NCI-H748 treated with DMSO at 0.1 percent for 48 hours (cell line): ENCODE measurements at places on chromosomes 7 and 10.

DNA sequence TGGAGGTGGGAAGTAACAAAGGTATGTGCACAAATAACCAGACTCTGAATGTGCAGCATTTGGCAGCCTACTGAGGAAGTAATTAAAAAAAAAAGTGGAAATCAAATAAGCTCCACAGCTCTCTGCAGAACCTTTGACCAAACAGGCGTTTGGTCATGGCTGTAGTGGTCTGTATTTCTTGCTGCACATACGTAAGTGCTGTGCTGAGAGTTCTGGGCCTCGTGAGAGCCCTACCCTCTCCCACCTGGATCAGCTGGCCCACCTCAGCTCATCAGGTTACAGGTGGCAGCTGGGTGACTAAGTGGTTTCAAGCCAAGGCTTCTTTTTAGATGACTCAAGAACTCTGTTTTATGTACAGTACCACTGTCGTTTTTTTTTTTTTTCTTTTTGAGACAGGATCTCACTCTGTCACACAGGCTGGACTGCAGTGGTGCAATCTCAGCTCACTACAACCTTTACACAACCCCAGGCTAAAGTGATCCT is 178.2 kb upstream of the KLF6 start:
- no peak for DNase-seq

GRCh38 chr7:144102041-144102440 is 7.3 kb upstream of the OR2A2 start:
- no peak for DNase-seq

- DNase-seq, result no peak
Measured at GRCh38 chr10:98417973-98418664, 3.1 kb upstream of the PYROXD2 start.

GRCh38 chr10:133390597-133391248 is 3.2 kb upstream of the MTG1 start:
- no peak for DNase-seq

GRCh38 chr7:157616426-157616825 is 279.6 kb downstream of the DNAJB6 start:
- no peak for DNase-seq

- DNase-seq, result no peak
Measured at GRCh38 chr10:77398558-77398957, 239.1 kb downstream of the KCNMA1 start.

- DNase-seq, result no peak
Measured at GRCh38 chr10:122207596-122207995, 63.5 kb upstream of the BTBD16 start.

- peak; percentile 35 for DNase-seq
Measured at GRCh38 chr7:29113384-29114102, 32.8 kb downstream of the CPVL start.

- no peak for DNase-seq
Measured at GRCh38 chr7:156307193-156307592, 333.4 kb upstream of the RNF32 start.

DNA sequence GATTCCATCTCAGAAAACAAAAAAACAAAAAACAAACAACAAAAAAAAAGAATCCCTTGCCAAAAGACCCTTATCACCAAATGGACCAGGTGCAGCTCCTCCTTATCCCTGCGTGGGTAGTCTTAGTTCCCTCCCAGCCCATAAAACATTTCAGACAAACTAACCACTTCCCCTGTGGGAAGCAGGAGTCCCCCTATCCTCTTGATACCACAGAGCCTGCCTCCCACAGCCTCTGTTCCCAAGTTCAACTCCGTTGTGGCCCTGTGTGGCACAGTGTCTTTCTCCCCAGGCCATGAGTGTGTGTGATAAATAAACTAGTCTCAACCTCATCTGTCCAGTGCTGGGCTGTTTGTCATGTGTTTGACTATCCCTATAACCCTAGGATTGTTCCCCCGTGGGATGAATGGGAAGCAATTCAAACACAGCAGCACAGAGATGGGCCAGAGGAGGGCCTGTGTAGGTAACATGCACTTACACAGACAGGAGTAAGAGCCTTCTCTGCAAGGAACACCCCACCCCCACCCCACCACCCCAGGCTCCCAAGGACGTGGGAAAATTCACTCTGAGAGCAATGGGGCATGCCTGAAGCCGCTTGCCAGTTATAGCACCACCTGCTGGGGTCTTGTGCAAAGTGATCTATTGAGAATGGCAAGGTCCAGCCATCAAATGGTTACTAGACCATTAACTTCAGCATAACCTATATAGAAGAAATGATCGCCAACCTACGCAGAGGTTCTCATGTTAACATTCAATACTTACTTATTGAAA is 147.1 kb upstream of the GHITM start:
- peak; percentile 3 for DNase-seq

GRCh38 chr10:113560071-113560470 is 7.2 kb downstream of the HABP2 start:
- no peak for DNase-seq

- DNase-seq, result no peak
Measured at GRCh38 chr10:128751284-128751683, 625.1 kb upstream of the MKI67 start.

- DNase-seq, result peak; percentile 40
Measured at GRCh38 chr10:28722065-28722803, 44.9 kb downstream of the BAMBI start.

- no peak for DNase-seq
Measured at GRCh38 chr7:107658467-107658866, 2.2 kb upstream of the SLC26A4 start.

DNA sequence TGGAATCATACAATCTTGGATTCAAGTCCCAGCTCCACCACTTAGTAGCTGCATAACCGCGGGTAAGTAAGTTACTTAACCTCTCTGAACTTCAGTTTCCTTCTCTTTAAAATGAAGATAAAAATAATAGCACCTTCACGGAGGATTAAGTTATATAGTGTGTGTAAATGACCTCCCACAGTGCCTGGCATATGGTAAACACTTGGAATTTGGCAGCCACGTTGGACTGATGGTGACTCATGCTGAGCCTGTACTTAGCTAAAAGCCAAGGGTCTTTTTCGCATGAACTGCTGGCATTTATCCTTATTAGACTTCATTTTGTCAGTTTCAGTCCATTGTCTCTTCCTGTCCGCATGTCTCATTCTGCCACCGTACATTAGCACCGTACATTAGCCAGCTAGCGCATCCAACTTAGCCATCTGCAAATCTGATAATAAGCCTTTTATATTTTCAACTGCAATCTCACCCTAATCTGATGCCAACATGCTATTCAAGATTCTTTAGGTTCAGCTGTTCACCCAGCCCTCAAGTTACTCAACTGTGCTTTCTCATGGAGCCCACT is 11.2 kb downstream of the SLC13A4 start:
- DNase-seq, result peak; percentile 18

- peak; percentile 60 for DNase-seq
Measured at GRCh38 chr10:72638586-72639440, 12.9 kb upstream of the MICU1 start.

GRCh38 chr10:6089334-6090219 is 743 bp downstream of the RBM17 start:
- DNase-seq, result no peak

DNA sequence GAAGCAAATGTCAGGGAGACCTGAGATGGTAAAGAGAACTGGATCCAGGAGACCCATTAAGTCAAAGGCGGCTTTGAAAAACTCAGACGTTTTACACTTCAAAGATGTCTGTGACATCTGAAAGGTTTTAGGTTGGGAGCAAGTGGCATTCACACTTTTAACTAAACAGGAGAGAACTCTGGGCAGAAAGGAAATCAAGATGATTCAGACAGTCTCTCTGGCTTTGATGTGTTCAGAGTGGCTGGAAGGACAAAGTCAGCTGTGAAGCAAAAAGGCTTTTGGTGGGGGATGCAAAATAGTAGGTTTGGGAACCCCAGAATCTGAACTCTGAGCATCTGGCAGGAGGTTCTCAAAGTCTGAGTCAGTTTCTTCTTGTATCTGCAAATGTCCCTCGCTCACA is 66.6 kb downstream of the PRKCQ start:
- no peak for DNase-seq

GRCh38 chr7:158062661-158063060 is 525.0 kb downstream of the PTPRN2 start:
- DNase-seq, result no peak

DNA sequence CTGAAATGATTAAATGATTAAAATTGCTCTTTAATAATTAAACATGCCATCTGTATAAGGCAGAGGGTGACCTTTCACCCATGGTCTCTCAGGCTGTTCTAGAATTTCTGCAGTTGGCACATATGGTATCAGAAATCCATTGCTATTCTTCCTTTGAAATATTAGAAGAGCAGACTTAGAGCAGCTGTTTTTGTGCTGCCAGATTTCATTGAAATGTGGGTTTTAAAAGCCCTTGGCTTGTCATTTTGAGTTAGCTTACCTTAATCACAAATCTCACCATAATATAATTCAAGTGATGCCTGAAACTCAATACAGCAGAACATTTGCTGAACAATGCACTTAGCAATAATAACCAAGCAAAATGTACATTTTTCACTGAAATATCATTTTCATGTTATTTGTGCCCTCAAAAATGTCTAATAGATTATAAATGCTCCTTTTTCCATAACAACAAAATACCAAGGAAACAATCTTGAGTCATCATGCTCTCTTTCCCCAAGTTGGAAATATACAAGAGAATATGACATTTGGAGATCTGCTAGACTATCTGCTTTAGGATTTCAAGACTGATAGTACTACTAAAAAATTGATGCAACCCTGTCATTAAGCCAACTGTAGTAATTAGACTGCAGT is 16.1 kb upstream of the PTTG1IP2 start:
- no peak for DNase-seq

DNA sequence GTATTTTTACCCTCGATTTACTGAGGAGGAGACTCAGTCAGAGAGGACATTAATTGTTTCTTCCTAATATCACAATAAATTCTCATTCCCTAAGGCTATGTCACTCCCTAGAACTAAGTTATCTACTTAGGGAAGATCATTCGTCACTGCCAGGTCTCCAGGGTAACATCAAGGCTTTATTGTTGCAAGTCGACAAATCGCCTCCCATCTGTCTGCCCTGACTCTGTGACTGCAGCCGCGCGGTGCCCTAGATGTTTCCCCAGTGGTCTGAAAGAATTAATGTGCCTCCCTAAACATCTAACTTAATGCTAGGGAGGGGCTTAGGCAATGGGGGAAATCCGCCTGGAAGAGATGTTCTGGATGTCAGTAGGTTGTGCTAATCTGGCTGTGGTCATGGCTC is 558.8 kb upstream of the C7orf33 start:
- DNase-seq, result no peak

DNA sequence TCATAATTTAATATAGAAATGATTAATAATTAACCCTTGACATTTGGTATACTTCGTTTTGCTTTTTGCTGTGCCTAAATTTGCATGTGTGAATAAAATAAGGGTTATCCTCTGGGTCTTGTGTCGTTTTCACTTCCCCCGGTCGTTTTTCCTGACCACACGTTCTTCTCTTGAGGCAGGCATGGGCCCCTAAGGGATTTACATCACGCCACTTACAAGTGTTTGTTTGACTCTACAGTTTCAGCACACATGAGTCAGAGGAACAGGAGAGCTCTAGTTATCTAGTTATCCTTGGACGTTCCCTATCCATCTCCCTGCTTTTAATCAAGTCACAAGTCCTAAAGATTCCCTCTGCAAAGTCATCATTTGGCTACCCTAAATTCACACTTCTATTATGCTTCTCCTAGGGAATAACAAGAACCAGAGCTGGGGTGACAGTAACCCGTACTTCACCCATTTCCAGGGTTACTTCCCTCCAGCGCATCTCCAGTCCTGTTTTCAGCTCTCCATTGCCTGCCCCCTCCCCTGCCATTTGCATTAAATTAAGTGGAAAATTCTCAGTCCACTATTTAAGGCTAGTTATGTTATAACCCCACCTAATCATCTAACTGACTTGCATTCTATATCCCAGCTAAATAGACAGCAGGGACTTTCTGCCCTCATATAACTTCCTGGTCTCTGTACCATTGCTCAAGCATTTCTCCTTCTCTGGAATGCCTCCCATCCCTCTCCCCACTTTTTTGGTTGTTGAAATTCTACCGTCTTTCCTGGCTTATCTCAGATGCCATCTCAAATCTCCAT is 206.9 kb downstream of the PTEN start:
- no peak for DNase-seq

DNA sequence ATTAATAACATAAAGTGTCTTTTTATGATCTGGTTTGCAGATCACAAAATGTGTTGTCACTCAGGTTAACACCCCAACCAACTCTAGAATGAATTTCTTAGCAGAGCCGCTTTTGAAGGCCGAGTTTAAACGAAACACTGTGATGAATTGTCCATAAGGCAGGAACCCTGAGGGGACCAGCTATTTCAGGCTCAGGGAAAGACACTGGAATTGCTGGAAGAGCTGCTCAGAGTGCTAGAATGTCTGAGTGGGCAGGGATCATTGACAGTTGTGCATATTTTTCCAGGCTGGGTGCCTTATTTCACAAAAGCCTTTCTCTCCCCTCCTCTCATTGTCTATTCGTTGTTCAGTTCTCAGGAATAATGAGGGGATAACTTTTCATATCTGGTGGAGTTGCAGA is 68.7 kb upstream of the PRKG1 start:
- no peak for DNase-seq

GRCh38 chr10:105075031-105075430 is 433.9 kb downstream of the SORCS3 start:
- DNase-seq, result no peak

DNA sequence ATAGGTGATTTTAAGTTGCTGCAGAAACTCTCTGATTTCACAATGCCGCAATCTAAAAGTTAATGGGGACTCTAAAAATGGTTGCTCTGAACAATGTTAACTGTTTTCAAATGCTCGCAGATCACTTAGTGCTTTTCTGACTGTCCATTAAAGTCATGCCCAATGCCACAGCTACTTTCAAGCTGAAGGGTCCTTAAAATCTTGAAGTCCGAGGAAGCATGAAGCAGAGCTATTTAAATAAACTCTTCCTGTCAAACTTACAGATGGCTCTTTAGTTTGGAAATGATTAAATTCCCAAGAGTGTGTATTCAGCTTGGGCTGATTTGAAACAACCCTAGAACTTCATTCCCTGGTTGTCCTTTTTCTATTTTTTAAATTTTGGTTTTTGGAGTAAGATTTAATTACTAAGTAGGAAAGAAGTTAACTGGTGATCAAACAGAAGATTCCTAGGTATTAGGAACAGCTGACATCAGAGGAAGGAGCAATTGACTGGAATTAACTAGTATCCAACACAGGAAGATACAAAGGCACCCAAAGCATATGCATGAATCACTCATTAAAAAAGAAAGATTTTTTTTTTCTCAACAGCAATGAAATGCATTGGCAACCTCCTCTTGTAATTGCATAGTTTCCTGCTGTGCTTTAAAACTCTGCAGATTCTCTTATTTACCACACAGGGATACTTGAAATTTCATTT is 105.1 kb downstream of the NRP1 start:
- DNase-seq, result no peak
